ENCODE measurements at places on chromosomes 2 and 18.
A peak's percentile ranks its signal among the peaks of the same experiment; 100 is the strongest.

- no peak for DNase-seq
Observed at GRCh38 chr18:32420084-32420750, 50.5 kb downstream of the GAREM1 start.

- DNase-seq: peak; percentile 31
Observed at GRCh38 chr18:8705961-8706790, 820 bp downstream of the MTCL1 start.

DNA sequence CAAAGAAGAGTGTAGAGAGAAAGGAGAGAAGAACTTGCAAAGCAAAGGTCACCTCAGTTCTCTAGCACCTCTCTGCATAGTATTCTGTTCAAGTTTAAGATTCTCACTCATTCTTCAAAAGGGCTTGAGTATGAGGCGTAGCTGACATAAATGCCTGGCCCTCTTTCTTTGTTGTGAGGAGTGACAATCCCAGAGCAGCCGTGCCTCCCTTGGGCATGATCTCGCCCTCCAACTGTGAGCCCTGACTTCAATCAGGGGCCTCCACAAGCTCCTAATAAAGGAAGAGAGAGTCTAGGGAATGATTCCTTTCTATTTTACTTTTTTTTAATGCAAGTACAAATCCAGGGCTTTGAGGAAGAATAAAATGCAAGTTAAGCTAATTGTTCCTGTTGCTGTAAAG lies 402.7 kb downstream of the LRP1B start:
- no peak for DNase-seq

- DNase-seq: no peak
Observed at GRCh38 chr2:219186754-219187456, 8.8 kb downstream of the RETREG2 start.

GRCh38 chr2:239328351-239329191 lies 72.2 kb downstream of the HDAC4 start:
- DNase-seq: no peak

DNA sequence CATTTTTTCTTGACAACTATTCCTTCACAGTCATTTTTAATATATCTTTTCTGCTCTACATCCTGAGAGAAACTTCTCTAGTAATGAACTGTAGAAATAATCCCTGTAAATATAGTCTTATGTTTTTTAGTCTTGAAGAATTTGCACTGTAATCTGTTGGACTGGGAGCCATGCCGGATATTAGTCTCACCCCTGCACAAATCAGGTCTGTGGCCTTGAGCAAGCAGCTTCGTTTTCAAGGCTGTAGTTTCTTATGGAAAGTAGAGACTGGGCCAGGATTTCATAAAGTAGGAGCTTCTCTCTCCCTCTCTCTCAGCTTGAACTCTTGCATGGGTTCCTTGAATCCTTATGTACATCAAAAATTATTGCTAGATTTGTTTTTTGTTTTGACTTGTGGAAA lies 8.7 kb downstream of the FARP2 start:
- DNase-seq: no peak

DNA sequence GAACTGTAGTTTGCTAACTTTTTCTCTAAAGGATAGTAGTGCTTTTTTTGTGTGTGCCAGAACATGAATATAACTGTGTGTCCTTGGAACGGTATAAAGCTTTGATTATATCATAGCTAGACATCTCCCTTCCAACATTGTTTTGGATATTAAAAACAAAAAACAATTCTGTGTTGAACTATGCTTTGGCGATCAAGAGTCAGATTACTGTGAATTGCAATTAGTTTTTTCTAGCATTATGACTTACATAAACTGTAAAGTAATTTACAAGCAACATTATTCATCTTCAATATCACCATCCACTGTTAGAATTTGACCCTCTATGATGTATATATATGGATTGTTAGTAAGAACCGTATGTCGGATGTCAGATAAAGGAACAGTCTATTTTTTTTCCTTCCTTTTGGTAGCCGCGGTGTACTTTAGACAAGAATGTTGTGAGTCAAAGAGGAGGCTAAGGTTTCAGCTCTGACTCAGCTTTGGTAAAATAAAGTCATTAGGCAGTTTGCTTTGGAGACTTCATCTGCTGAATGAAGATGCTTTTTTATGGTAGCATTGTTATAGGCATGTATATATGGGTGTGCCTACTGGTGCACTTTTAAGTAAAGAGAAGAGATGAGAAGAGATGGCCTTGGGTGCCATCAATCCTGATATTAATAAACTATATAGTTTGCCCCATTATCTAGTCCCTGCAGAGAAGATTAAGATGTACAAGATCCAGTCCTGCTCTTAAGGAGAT lies 76.4 kb downstream of the LTBP1 start:
- DNase-seq: no peak

DNA sequence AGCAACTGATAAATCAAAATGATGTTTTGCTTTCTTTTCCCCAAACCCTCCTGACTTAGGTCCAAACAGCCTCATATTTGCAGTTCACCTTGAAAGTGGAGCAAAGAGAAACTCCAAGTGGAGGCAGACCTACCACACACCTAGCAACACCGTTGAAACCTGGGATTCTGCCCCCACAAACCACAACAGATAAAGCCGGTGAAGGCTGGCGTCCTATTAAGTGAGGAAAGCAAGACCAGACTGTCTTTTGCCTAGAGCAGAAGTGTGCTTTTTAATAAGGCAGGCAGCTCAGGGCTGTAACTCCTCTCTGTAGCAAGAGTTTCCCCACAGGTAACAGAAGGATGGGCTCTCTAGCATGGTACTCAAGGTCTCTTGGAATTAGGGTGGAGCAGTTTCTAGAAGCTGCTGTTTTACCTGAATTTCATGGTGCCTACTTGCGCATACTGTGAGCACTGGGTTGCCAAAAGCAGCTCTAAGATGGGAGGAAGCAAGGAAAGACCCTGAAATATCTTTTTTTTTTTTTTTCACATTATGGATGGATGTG lies 336.9 kb downstream of the BCL11A start:
- DNase-seq: no peak

DNA sequence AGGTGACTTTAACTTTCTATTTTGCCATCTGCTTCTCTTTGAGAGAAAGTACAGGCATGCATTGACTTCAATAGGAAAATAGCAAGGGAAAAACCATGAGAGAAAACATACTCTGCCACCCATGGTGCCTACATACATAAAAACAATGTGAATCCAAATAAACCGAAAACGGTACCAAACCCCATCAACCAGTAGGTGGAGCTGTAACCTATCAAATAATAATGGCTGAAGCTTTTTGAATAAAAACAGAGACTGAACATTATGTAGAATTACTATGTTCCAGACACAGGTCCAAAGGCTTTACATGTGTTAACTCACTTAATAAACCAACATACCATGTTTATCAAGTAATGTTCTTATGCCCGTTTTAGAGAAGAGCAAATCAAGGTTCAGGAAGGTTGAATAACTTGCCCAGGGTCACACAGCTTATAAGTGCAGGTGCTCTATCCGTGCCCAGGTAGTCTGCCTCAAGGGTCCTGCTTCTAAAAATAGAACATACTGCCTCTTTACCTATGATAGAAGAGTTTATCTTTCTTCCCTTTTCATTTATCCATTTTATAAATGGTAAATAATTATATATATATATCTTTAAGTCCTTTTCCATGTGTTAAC lies 293.9 kb upstream of the SYT4 start:
- DNase-seq: no peak

DNA sequence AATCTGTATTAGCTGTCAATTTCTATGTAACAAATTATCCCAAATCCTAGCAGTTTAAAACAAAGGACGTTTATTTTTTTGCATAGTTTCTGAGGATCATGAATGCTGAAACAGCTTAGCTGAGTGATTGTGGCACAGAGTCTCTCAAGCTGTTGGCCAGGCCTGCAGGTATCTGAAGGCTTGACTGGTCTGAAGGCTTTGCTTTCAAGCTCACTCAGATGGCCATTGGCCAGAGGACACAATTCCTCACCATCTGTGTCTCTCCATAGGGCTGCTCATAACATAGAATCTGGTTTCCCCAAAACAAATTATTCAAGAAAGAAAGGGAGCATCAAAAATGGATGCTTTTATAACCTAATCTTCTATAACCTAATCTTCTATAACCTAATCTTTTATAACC lies 33.7 kb downstream of the UNC80 start:
- no peak for DNase-seq

DNA sequence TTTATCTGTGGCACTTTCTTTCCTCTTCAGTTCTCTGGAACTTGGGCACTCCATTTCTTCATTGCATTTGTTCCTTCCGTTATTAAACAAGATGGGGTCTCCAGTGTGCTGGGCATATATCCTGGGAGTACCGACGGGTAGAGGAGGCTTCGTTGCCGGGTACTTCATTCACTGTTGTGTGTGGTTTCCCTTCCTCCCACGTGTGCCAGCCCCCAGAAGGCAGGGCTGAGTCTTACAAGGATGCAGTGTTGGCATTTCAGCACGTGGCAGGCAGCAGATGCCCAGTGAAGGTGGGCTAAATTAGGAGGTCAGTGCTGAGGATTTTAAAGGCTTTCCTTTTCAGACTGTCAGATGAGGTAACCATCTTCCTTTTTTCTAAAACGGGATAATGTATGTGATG lies 58.6 kb downstream of the MGAT5 start:
- no peak for DNase-seq

GRCh38 chr2:227234429-227234828 lies 70.0 kb downstream of the COL4A3 start:
- DNase-seq: no peak

DNA sequence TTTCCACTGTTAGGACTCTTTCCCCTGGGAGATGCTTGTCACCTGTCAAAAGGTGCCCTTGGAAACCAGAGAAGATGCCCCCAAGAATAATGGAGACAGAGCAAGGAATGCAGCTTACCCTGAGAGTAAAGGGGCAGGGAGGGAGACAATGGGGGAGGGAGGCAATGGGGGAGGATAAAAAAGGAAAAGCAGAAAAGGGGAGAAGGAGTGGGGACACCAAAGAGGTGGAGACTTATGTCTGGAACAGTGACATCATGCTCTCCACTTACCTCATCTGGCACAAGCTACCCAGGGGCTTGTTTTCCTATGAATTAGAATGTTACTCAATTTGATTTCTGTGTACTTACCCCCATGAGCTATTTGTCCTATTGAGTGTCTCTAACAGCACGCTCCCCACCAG lies 67.9 kb downstream of the MRO start:
- DNase-seq: no peak

DNA sequence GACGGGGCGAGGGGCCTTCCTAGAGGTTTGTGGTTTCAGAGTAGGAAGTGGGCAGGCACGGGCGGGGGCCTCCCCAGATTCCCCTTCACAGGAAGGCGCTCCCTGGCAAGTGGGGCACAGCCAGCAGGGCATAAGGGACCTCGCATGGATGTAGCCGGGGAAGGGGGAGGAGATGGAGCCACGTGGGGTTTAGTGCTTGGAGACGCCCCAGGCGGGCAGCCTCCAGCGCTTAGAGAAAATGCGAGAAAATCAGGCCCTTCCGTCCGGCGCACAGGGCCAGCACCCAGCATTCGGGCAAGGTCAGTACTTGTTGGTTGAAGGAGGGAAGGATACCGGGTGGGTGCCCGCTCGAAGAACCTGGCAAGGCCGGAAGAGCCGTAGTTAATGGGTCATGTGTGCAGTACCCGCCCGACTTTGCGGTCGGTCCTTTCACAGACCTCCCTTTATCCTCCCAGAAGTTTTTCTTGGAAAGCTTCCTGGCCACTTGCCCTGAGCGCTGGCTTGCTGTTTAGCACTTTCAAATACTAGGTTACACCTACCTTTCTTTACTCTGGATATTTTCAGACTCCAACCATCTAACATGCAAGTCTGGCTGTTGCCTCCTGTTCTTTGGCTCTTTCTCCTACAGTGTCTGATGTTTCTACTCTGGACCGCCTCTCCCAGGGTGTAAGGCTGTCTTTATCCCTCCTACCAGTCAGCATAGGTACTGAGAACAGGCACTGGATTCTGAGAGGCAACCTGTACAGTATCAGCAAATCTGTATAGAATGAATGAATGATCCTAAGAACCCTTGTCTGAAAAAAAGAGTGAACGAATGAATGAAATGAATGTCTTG lies 78.1 kb downstream of the CIB4 start:
- DNase-seq: peak; percentile 70

GRCh38 chr2:117603567-117603966 lies 210.9 kb upstream of the DDX18 start:
- DNase-seq: no peak

DNA sequence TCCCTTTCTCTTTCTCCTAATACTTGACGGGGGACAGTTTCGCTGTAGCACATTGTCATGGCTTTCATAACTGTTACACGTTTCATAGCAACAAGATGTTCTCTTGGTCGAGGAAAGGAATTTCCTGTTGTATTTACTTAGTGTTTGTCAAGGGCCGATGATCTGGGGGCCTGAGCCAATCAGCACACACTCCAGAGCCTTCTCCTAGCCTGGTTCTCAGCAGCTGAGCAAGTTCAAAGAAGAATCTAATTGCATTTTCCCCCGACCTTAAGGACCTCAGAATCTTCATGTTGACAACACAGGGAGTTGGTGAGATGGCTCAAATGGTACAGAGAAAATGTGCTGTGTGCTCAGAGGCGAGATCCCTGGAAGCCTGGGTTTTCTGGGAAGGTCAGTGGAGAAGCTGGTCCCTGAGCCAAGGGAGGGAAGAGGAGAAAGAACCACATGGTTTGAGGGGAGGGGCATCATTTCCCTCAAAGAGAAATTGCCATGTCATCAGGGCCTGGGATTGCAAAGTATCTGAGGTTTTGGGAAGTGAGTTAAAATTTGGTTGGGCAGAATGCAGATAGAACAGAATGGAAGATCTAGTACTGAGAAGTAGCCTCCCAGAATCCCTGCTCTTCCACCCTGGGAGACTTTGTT lies 76.9 kb upstream of the AGAP1 start:
- DNase-seq: no peak

GRCh38 chr2:137969418-137969765 lies 5.1 kb downstream of the HNMT start:
- DNase-seq: peak; percentile 90

- DNase-seq: peak; percentile 83
Observed at GRCh38 chr2:151857650-151858049, 29.4 kb upstream of the ARL5A start.

- DNase-seq: no peak
Observed at GRCh38 chr2:47414682-47415458, 11.9 kb downstream of the MSH2 start.

DNA sequence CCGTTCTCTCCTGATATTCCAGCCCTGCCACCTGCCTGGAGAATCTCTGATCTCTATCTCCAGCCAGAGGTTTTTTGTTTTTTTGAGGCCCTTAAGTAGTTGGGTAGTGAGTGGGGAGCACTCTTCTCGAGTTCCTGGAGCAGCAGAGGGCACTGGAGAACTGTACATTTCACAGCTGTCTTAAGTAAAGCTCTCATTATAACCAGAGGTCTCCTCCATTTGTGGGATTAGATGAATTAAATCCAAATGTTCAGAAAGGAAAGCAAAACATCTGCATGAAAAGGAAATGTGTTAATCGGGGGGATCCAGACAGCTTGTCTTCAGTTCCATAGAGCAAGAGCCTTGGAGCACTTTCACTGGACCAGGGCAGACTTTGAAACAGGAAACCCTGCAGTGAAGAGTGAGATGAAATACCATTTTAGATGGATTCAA lies 32.8 kb downstream of the AOX1 start:
- DNase-seq: peak; percentile 14
